ENCODE measurements at places on chromosomes 7 and 10. TPM values are rescaled to one million over a fixed set of nuclear protein-coding genes. Genes with fewer than 3 reads are reported as not detected.

GRCh38 chr10:49071160-49071761 lies 44.1 kb downstream of the VSTM4 start:
- H3K4me3 ChIP-seq = no peak overlapping the region
- H3K27ac ChIP-seq = no peak overlapping the region

- no peaks in the 10 kb centered on the region for H3K27me3 ChIP-seq
- H3K4me3 ChIP-seq = no peak overlapping the region
- peaks cover 10% of the 10 kb centered on the region for H3K4me1 ChIP-seq
- H3K36me3 ChIP-seq = no peaks in the 10 kb centered on the region
Observed at GRCh38 chr7:30302656-30303311, 18.4 kb downstream of the ZNRF2 start.

GRCh38 chr7:24444666-24445440 lies 128.4 kb upstream of the PALS2 start:
- no peak overlapping the region for H3K4me3 ChIP-seq
- H3K27ac ChIP-seq = no peak overlapping the region
- no peaks in the 10 kb centered on the region for H3K4me1 ChIP-seq
- no peaks in the 10 kb centered on the region for H3K27me3 ChIP-seq

- H3K36me3 ChIP-seq = no peaks in the 10 kb centered on the region
- H3K27me3 ChIP-seq = no peaks in the 10 kb centered on the region
- no peak overlapping the region for H3K27ac ChIP-seq
- H3K4me1 ChIP-seq = peaks cover 20% of the 10 kb centered on the region
- H3K4me3 ChIP-seq = no peak overlapping the region
- no peak for DNase-seq
Observed at GRCh38 chr7:135768467-135768866, 19.9 kb upstream of the FAM180A start.

- no peaks in the 10 kb centered on the region for H3K27me3 ChIP-seq
- no peaks in the 10 kb centered on the region for H3K4me1 ChIP-seq
- peaks cover 16% of the 10 kb centered on the region for H3K36me3 ChIP-seq
- H3K27ac ChIP-seq = no peak overlapping the region
- H3K4me3 ChIP-seq = no peak overlapping the region
Observed at GRCh38 chr7:39696631-39697030, 73.3 kb downstream of the RALA start.

- H3K4me3 ChIP-seq = no peak overlapping the region
- DNase-seq = no peak
- no peak overlapping the region for H3K27ac ChIP-seq
- H3K36me3 ChIP-seq = 0 out of 2 replicates have a peak, but pooled peaks cover 10% of the 10 kb centered on the region
- H3K4me1 ChIP-seq = peaks cover 4% of the 10 kb centered on the region
- H3K27me3 ChIP-seq = no peaks in the 10 kb centered on the region
Observed at GRCh38 chr7:157233677-157234076, 95.0 kb downstream of the UBE3C start.

DNA sequence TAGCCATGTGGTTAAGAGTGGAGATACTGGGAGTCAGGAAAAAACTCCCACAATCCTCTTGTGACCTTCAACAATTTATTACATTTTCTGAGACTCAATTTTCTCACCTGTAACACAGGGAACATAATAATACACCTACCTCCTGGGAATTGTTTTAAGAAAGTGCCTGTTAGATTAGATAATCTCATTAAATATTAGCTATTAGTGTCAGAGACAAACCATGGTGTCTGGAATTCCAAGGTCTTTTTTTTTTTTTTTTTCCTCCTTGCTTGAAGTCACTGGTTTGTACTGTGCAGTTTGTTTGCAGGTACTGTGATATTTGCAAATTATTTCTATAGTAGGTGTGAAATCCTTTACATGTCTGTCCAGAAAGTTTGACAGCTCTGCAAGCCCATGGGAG lies 806.1 kb downstream of the DNAJB9 start:
- no peak overlapping the region for H3K4me3 ChIP-seq
- no peaks in the 10 kb centered on the region for H3K36me3 ChIP-seq
- H3K27ac ChIP-seq = no peak overlapping the region
- H3K4me1 ChIP-seq = no peaks in the 10 kb centered on the region
- DNase-seq = no peak

GRCh38 chr10:11024596-11024995 lies 6.9 kb downstream of the CELF2 start:
- H3K36me3 ChIP-seq = no peaks in the 10 kb centered on the region
- no peak overlapping the region for H3K4me3 ChIP-seq
- no peak overlapping the region for H3K27ac ChIP-seq
- H3K27me3 ChIP-seq = no peaks in the 10 kb centered on the region
- peak; percentile 39 for DNase-seq

DNA sequence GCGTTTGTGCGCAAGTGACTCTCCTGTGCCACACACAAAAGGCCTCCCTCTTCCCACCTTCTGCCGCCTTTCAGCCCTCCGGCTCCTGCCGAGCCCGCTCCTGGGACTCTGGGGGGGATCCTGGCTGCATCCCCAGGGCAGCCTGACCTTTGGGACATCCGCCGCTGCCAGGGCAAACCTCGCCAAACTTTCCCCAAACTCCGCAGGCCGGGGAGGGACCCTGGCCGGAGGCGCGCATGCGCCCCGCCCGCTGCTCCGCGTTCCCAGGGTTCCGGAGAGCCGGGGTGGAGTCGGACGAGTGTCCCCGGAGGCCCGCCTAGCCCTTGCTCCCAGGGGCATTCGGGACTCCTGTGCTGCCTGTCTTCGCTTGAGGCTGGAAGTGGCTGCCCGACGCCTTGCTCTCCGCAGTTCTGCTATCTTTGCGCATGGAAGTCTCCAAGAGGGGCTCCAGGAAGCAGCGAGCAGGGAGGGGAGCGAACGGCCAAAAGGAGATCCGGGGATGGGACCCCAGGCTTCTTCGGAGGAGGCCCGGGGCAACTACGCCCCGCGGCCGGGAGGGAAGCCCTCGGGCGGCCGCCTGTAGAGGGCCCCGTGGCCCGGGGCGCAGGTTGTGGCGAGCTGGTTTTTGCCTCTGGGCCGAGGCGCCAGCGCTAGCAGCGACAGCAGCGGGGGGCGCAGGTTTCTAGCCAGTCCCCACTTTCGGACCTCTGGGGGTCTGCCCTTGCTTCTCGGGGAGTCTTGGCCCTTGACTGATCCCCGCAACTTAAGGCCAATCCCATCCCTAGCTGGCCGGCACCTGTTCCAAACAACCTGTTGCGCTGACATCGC lies 7.0 kb downstream of the PTF1A start:
- H3K36me3 ChIP-seq = no peaks in the 10 kb centered on the region
- DNase-seq = no peak
- H3K4me3 ChIP-seq = no peak overlapping the region
- H3K27ac ChIP-seq = no peak overlapping the region
- peaks cover 20% of the 10 kb centered on the region for H3K27me3 ChIP-seq

- H3K4me1 ChIP-seq = no peaks in the 10 kb centered on the region
- no peak for DNase-seq
- H3K27ac ChIP-seq = no peak overlapping the region
- H3K27me3 ChIP-seq = peaks cover 79% of the 10 kb centered on the region
- no peak overlapping the region for H3K4me3 ChIP-seq
Observed at GRCh38 chr7:70785427-70785826, 346.5 kb upstream of the GALNT17 start.

DNA sequence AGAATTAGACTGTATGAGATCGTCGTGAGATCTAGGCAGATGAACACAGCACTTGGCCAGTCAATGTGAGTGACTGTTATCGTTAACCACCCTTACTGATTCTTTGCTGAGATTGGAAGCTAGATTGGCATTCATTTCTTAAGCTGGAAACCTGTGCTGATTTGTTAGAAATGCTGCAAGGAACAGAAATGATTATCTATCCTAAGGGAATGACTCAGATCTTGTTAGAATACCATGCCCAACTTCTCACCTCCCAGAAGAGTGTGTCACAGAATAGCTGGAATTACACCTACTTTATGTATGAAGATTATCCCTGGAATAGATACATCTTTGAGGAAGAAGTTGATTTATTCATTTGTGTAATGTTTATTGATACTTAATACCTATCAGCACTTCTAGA lies 275.2 kb downstream of the AUTS2 start:
- H3K27me3 ChIP-seq = no peaks in the 10 kb centered on the region
- H3K4me1 ChIP-seq = no peaks in the 10 kb centered on the region
- no peak overlapping the region for H3K27ac ChIP-seq
- H3K4me3 ChIP-seq = no peak overlapping the region

DNA sequence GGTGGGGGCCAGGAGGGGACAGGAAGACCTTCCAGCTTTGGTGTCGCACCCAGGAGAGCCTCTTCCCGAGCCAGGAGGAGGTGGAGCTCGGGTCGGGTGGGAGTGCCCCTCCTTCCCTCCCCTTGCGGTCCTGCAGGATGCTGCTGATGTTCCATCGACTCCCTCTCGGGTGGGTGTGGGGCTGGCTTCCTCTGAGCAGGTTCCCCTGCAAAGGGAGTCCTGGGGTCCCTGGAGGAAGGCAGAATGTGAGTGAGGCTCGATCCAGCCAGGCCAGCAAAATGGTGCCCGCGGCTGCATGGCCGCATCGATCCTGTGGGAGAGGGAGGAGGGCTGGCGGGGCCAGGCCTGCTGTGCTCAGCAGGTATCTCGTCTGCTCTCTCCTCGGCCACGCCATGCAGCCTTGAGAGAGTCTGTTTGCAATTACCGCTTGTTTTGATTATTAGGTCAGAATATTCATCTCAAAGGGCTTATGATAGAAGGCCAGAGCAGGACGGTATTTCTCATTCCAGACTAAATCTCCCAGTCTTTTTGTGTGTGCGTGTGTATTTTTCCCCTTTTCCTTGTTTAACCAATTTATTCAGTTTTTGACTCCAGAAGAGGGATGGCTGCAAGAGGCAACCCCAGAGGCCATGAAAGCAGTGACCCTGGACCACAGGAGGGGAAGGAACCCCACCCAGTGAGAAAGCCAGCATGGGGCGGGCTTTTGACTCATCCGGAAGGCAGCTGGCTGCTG lies 137.3 kb upstream of the ZMIZ1 start:
- peak overlapping the region; percentile 50 for H3K27ac ChIP-seq
- no peaks in the 10 kb centered on the region for H3K27me3 ChIP-seq
- H3K4me3 ChIP-seq = no peak overlapping the region
- H3K4me1 ChIP-seq = peaks cover 87% of the 10 kb centered on the region
- DNase-seq = peak; percentile 82
- H3K36me3 ChIP-seq = no peaks in the 10 kb centered on the region

DNA sequence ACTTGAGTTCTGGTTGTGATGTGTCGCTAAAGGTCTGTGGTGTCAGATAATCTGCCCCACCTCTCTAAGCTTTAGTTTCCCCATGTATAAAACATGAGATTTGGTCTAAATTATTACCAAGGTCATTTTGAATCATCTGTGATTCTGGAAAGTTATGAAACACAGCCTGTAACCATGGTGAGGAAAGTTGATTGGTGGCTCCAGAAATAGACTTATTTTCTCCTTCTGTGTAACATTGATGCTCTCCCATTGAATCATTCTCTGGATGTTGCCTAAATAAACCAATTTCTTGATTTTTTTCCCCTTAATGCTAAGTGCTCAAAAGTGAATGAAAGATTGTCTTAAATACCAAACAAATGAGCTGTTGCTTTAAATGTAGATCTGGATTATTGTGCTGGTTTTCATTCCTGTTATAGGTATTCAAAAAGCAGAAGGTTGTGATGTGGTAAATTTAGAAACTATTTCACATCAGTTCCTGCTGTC lies 30.0 kb upstream of the PCGF5 start:
- H3K27me3 ChIP-seq = no peaks in the 10 kb centered on the region
- no peaks in the 10 kb centered on the region for H3K36me3 ChIP-seq
- H3K27ac ChIP-seq = no peak overlapping the region
- H3K4me1 ChIP-seq = no peaks in the 10 kb centered on the region
- H3K4me3 ChIP-seq = no peak overlapping the region

GRCh38 chr7:55360486-55360885 lies 4.7 kb upstream of the LANCL2 start:
- no peak for DNase-seq
- no peak overlapping the region for H3K4me3 ChIP-seq
- no peaks in the 10 kb centered on the region for H3K36me3 ChIP-seq
- no peak overlapping the region for H3K27ac ChIP-seq
- peaks cover 55% of the 10 kb centered on the region for H3K27me3 ChIP-seq
- H3K4me1 ChIP-seq = peaks cover 10% of the 10 kb centered on the region

DNA sequence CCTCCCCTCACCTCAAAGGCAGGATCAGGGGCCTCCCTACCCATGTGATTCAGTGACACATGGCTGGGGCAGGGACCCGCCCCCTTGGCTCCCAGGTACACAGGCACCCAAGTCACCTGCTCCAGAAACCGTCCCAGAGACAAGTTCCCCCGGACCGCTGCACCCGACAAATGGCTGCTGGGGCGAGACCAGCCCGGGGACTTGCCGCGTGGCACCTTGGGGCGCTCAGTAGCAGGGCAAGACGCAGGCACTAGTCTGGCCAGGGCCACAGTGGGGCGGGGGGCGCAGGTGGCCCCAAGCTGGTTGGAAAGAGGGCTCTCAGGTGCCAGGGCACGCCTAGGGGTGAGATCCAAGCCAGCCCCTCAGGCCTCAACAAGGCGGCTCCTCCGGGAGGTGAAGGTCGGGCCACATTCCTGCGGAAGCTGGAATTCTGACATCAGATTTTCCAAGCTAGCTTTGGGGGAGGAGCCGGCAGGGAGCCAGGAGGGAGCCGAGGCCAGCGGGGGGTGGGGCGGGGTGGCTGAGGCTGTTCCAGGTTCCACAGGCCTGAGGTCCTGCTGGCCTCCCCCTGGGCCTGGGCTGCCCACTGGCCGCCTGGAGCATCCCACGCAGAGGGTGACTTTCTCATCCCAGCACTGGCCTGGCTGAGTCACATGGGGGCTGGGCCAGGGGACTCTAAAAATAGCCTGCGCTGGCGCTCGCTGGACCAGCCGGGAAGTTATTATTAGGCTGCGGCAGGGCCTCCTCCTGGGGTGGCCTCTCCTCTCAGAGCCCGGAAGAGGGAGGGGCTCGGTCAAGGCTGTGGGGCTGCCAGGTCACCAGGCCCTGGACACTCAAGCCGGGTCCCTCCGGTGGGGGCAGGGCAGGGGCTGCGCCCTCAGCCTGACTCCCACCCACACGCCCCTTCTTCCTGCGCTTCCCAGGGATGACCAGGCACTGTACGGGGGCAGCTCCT lies 20.5 kb upstream of the INPP5A start:
- no peaks in the 10 kb centered on the region for H3K27me3 ChIP-seq
- DNase-seq = peak; percentile 86
- peak overlapping the region; percentile 78 for H3K27ac ChIP-seq
- H3K4me3 ChIP-seq = peak overlapping the region; percentile 30

GRCh38 chr7:2626498-2627117 lies 5.2 kb upstream of the TTYH3 start:
- no peak overlapping the region for H3K4me3 ChIP-seq
- no peaks in the 10 kb centered on the region for H3K36me3 ChIP-seq
- H3K4me1 ChIP-seq = peaks cover 5% of the 10 kb centered on the region
- H3K27ac ChIP-seq = no peak overlapping the region

- no peak overlapping the region for H3K4me3 ChIP-seq
- H3K4me1 ChIP-seq = no peaks in the 10 kb centered on the region
- H3K27me3 ChIP-seq = no peaks in the 10 kb centered on the region
- H3K36me3 ChIP-seq = no peaks in the 10 kb centered on the region
- DNase-seq = no peak
Observed at GRCh38 chr10:10396601-10397000, 621.1 kb upstream of the CELF2 start.

- H3K27ac ChIP-seq = no peak overlapping the region
- H3K36me3 ChIP-seq = no peaks in the 10 kb centered on the region
- peaks cover 22% of the 10 kb centered on the region for H3K4me1 ChIP-seq
- H3K27me3 ChIP-seq = no peaks in the 10 kb centered on the region
- DNase-seq = no peak
Observed at GRCh38 chr7:24717247-24717622, 40.0 kb downstream of the GSDME start.

Gene PON3
- total RNA-seq = 1.5 TPM

Gene GIMAP4
- total RNA-seq = not detected

Gene VWA2
- total RNA-seq = 0.48 TPM
